ENCODE measurements at places on chromosomes 7 and 10.

DNA sequence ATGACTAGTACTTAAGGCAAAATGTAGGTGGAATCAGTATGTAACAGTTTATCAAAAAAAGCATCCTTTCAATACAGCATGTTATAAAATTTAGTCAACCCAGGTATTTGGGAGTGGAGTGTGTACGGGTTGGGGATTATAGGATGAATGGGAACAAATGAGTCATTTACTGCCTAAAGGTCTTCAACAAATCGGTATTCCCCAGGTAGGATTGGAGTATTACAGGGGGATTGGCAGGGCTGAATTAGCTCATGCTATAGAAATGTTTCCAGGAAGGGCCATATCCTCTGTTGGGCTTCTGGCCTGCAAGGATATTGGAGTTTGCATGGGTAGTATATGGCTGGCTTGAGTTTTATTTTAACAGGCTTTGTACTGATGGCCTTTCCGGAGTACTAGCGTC, 723.7 kb downstream of the SORCS1 start:
- DNase-seq = no peak

- DNase-seq = no peak
Observed at GRCh38 chr7:87129848-87130247, 22.4 kb upstream of the DMTF1 start.

GRCh38 chr7:91242097-91242844, 22.0 kb upstream of the FZD1 start:
- no peak for DNase-seq

- DNase-seq = no peak
Observed at GRCh38 chr10:21195252-21195651, 298.1 kb upstream of the NEBL start.

GRCh38 chr7:117127585-117128168, 174.4 kb downstream of the ST7 start:
- no peak for DNase-seq

DNA sequence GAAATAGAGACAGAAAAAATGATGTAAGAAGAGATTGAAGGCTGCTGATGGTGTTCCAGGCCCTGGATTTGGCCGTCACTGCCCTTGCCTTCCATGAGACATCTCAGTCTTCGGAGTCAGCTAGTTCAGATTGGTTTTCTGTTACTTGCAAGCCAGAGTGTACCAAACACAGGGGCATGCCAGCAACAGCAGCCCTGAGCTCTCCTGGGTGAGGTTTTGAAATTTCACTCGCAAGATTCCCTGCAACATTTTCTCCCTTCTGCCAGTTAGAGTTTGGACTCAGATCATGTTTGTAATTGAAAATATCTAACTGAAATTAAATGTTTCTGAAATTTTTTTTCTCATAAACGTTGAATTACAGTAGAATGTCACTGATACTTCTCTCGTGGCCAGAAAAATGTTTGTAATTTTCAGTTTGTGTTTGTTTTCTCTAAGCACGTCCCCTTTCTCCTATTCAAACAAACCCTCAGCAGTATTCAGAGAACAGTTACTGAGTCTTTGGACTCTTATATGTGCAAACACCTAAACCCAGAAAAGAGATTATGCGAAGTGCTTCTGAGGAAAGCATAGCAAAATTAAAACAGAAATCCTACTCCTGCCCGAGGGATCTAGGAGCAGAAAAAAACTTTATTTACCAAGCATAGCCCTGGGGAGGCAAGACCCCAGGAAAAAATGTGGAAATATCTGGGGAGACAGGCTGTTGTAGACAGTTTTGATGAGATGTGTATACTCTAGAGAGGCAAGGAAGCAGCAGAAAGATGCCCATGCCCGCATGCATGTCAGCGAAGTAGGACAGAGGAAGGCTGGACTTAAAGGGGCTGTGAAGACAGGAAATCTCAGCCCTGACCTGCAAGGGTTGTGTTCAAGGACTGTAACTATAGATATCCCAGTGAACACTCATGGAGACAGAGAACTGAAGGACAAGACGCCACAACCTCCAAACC, 43.0 kb upstream of the NAMPT start:
- no peak for DNase-seq

GRCh38 chr7:112257073-112257472, 50.6 kb downstream of the ZNF277 start:
- no peak for DNase-seq

GRCh38 chr10:6711881-6712280, 131.8 kb upstream of the PRKCQ start:
- DNase-seq = no peak

DNA sequence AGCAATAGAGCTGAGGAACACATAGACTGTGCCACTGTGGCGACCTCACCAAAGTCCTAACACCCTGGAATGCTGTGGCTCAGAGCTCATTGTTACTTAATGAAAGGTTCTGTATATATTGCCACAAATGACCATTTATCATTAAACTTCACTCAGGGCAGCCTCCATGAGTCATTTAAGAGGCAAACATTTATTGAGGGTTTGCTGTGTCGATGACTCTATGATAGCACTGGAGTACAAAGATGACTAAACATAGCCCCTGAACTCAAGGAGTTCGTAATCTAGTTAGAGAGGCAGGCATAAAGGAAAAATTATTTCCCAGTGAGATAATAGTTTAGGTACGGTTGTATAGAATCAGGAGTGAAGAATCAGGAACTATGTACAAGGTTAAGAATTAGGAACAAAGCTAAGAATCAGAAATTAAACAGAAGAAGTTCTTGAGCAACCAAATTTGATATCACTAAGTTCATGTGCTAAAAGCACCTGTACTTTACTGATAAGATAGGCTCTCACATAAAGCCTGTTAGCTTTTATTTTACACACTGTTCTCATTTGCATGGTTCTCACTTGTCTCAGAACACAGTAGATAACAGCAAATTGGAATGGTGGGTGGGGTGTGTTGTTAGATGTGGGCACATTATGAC, 7.9 kb downstream of the ENTPD7 start:
- DNase-seq = no peak

DNA sequence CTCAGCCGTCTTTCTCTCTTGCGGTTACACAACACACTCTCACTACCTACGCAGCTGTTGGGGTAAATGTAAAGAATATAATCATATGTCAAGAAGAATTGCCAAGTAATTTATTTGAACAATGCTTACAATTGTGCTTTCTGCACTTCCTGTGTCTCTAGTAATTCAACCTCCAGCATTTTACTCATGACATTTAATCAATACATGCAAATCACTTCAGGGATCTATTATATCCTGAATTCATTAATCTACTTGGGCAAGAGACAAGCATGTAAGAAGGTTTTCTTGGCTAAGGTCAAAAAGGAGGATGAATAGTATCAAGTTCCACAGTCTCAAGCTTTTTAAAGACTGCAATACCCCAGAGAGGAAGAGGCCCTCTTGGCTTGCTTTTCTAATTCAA, 562.9 kb upstream of the ADARB2 start:
- DNase-seq = no peak

GRCh38 chr10:110103921-110104461, 96.2 kb downstream of the ADD3 start:
- DNase-seq = no peak

- no peak for DNase-seq
Observed at GRCh38 chr7:16926283-16926682, 44.5 kb upstream of the AGR3 start.

DNA sequence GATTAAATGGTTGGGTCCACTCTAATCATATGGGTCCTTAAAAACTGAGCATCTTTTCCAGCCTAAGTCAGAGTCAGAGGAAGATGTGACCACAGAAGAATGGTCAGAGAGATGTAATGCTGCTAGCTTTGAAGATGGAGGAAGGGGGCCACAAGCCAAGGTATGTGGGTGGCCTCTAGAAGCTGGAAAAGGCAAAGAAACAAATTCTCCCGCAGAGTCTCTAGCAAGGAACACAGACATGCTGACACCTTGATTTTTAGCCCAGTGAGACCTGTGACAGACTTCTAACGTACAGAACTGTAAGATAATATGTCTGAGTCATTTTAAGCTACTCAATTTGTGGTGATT, 1.5 kb upstream of the EXOC6 start:
- DNase-seq = no peak

- DNase-seq = no peak
Observed at GRCh38 chr7:119903085-119903484, 369.9 kb upstream of the KCND2 start.

DNA sequence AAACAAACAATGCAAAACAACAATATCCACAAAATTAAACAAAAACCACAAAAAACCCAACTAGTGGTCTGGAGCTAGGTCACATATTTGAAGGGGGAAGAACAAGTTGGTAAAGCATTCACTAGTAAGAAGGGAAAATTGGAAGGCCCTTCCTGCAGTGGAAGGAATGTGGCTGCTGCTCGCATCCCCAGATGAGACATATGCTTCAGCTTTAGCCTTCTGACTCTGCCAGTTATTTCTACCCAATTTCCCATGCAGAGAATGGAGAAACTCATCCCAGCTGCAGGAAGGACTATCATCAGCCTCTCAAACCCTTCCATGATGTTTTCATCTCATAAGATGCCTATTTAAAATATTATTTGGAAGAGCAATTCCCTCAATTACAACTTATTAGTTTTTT, 176.6 kb downstream of the BMPER start:
- no peak for DNase-seq

GRCh38 chr7:111556977-111557376, 5.3 kb downstream of the IMMP2L start:
- no peak for DNase-seq

- DNase-seq = no peak
Observed at GRCh38 chr7:151520419-151521261, 945 bp upstream of the RHEB start.

DNA sequence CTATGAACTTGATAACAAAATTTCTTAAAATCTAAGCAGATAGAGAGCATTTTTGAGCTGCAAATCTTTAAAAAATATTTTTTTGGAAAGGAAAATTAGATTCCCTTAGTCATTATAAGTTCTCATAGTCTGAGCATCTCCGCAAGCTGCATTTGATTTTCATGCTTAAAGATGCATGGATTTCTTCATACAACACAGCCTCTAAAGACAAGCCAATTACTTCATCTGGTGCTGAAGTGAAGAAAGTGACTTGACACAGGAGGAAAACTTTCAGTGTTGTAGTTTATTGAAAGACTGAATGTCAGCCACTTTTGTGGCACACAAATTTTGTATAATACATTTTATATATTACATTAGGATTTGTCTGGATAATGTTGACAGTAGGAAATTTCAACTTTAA, 22.5 kb downstream of the SEMA3D start:
- DNase-seq = no peak

DNA sequence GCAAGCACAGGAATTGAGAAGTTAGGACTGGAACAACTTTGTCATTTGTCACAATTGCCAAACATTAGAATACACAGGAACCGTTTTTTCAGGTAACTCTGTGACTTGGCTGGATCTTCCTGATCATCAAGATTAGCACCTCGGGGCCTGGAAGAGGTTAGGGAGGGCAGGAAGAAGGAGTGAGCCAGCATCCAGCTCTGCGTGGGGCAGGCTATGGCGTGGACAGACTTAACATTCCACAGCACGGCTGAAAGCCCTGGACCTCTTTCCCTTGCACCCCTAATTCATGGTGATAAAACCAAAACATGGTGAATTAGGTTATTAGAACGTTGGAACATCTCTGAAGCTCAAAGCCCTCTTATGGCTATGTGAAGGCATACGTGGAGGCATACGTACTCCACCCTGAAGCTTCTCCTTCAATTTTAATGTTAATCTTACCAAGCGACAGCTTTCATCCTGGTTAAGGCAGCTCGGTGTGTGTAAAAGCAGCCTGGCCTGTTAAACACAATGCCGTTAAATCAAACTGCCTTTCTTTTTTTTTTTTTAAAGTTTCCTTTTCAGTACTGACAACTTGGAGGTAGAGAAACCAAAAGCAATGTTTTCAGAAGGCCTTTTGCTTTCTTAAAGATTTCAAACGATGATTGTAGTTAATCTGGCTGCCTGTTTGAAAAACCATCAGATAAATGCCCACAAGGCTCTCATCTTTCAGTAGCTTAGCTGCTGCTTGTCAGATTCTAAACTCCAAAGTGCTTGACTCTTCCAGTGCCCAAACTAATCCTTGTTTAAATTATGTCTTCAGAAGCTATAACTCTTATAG, 4.5 kb downstream of the GRK5 start:
- no peak for DNase-seq

DNA sequence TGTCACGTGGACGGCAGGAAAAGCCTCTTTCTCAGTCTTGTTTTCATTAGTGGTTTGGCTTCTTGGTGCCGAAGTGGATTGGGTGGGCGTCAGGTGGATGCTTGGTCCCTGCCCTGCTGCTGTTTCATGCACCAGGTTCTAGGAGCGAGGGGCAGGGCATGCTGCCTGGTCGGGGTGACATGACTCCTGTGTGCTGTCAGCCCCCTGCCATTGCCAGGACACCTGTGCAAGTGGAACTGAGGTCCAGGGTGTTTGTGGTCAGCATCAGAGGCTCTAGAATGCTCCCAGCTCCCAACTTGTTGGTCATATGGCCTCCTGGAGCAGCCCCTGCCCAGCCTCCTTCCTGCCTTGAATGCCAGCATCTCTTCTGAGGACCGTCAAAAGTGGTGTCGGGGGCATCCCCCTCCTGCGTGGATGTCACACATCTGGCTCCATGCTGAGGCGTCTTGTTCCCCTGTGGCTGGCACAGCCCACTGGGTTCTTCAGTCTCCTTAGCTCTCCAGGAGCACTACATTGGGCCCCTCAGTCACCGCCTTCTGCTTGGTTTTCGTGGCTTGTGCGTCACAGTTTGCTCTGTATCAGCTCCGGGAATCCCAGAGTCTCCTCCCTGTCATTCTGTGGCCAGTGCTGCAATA, 24.8 kb downstream of the ADCY1 start:
- DNase-seq = no peak

- DNase-seq = no peak
Observed at GRCh38 chr10:47060356-47060755, 149.1 kb downstream of the PTPN20 start.

- DNase-seq = no peak
Observed at GRCh38 chr7:98418636-98419315, 17.9 kb upstream of the BAIAP2L1 start.

All from stimulated activated CD8-positive, alpha-beta memory T cell treated with anti-CD3 and anti-CD28 coated beads, Interleukin-4, amount 100 ng/mL, for 1 hour (primary cell).